ENCODE measurements at places on chromosomes 6 and 20.

- no peak for DNase-seq
Observed at GRCh38 chr6:106517706-106518105, 111.6 kb downstream of the RTN4IP1 start.

GRCh38 chr20:52103913-52104545 is 87.5 kb downstream of the ZFP64 start:
- DNase-seq = no peak

DNA sequence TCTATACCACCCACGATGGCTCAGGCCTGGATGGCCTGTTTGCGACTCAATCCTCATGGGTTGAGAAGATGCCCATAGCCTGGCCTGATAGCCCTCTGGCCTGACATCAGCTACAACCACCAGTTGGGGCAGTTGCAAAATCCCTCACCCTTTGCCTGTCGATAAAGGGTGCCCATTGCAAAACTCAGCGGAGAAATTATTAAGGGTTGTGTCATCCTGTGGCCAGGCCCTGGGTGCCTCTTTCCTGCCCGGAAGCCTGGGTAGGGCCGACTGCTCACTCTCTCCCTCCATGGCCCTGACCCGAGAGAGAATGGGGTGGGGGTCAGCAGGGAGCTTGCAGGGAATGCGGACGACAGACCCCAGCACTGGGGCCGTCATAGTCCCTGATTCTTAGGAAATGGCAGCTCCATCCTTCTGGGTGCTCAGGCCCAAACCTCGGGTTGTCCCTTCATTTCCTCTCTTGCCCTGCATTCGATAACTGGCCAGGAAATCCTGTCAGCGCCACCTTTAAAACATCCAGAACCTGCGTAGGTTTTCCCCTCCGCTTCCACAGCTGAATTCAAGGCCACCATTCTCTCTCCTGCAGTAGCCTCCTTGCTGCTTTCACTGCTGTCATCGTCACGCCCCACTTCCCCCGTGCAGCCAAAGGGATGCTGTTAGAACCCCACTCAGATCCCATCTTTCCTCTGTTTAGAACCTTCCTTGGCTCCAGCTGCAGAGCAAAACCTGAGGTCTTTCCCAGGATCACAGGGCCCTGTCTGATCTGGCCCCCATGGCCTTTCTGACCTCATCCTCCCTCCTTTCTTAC is 31.1 kb downstream of the CEBPB start:
- no peak for DNase-seq

- DNase-seq = no peak
Observed at GRCh38 chr6:34149831-34150400, 4.0 kb upstream of the GRM4 start.

- DNase-seq = no peak
Observed at GRCh38 chr6:33827546-33828451, 24.0 kb upstream of the MLN start.

GRCh38 chr6:40407239-40407638 is 179.9 kb downstream of the LRFN2 start:
- DNase-seq = no peak

GRCh38 chr20:14127514-14128223 is 132.4 kb downstream of the MACROD2 start:
- DNase-seq = no peak

DNA sequence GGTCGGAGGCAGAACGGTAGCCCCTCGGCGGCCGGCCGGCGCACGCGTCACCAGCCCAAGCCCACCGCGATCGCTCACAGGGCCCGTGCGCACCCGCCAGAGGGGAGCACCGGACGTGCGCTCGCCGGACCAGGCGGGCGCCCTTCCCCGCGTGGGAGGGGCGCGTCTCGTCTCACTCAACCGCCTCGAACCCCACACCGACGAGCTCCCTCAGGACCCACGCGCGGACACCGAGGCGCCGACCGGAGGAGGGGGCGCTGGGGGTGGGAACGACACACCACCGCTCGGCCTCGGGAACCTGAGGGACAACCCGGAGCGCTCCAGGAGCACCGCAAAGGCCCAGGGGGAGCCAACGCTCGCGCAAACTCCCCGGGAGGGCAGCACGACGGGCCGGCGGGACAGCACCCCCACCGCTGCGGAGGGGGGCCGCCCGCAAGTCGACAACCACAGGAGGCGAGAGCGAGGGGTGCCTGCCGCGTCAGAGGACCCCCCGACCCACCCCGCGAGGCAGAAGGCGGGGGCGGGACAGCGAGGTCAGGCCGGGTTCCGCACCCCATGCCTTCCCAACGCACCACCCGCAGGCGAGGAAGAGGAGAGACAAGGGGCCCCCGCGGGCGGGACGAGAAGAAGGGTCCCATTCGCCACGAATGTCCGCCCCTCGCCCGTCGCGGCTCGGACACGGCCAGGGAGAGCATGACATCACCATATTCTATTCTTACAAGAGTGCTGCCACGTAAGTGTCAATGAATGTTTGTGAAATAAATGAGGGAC is 512.7 kb upstream of the ZNF337 start:
- DNase-seq = no peak

DNA sequence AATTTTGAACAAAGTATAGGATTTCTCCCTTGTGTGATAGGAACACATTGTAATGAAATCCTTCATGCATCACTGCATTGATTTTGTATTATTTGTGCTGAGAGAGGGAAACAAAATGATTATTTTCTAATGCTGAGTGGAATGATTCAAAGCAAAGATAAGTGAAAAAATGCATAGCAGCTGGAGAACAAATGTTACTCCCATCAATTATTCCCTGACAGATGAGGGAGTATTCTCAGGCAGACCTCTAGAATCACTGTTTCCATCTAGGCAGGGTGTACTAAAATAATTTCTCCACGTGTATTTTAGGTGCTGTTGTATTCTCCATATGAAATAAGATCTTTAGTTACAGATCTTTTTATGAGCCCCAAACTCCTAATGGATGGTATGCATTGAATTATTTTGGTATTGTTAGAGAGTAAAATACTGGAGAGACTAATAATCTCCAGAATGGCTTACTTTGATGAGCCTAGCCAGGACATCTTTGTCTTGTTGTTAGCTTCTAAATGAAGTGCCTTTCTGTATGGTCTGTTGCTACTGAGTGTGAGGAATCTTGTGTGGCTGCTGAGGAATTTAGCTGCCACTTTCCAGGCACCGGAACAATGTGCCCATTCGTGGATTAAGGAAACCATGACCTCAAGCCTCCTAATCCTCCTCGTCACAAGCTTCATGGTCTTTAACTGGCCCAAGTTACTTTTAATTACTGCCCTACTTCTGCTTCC is 39.6 kb downstream of the RNF217 start:
- no peak for DNase-seq

DNA sequence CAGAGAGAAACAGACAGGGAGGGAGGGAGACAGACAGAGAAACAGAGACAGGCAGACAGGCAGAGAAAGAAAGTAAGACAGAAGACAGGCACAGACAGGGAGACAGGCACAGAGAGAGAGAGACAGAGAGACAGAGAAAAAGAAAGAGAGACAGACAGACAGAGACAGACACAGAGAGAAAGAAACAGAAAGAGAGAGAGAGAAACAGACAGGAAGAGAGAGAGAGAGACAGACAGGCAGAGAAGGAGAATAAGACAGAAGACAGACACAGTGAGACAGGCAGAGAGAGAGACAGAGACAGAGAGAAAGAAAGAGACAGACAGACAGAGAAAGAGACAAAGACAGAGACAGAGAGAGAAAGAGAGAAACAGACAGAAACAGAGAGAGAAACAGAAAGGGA is 754.8 kb upstream of the DEFB115 start:
- DNase-seq = no peak

GRCh38 chr20:600141-600540 is 10.0 kb downstream of the TCF15 start:
- no peak for DNase-seq

- no peak for DNase-seq
Observed at GRCh38 chr20:10596710-10597121, 77.1 kb downstream of the JAG1 start.

GRCh38 chr20:8425802-8426201 is 293.7 kb downstream of the PLCB1 start:
- DNase-seq = no peak

Data from activated CD8-positive, alpha-beta memory T cell treated with anti-CD3 and anti-CD28 coated beads for 4 hours (primary cell).